ENCODE measurements at places on chromosomes 16 and 17. TPM values are rescaled to one million over a fixed set of nuclear protein-coding genes. Genes with fewer than 3 reads are reported as not detected.

The SLC2A4 gene
- total RNA-seq: 7.7 TPM

The SSTR5 gene
- not detected for total RNA-seq

The ZNF200 gene
- total RNA-seq: 13.5 TPM

The POLR2A gene
- 40.7 TPM for total RNA-seq

The TEKT1 gene
- total RNA-seq: 0.72 TPM

The TUBD1 gene
- 9.9 TPM for total RNA-seq

The HID1 gene
- 8.9 TPM for total RNA-seq

The MYO15A gene
- total RNA-seq: 4.3 TPM

The CENPN gene
- 14.9 TPM for total RNA-seq

The TBC1D3H gene
- total RNA-seq: 1.4 TPM

The AXIN1 gene
- 17.3 TPM for total RNA-seq

The STAT5A gene
- 66.7 TPM for total RNA-seq

The C17orf113 gene
- 1.2 TPM for total RNA-seq

The MTMR4 gene
- total RNA-seq: 42.6 TPM

The TEKT5 gene
- not detected for total RNA-seq

The CDH5 gene
- total RNA-seq: 12.5 TPM

The C16orf86 gene
- 1.7 TPM for total RNA-seq

The C17orf78 gene
- not detected for total RNA-seq

The CRISPLD2 gene
- total RNA-seq: 1,006 TPM

The PEX12 gene
- 5.5 TPM for total RNA-seq

The TRIM72 gene
- total RNA-seq: 0.72 TPM

The PDILT gene
- total RNA-seq: not detected

The RAMP2 gene
- 0.96 TPM for total RNA-seq

The CNTNAP4 gene
- total RNA-seq: 7.0 TPM

The TMIGD1 gene
- total RNA-seq: not detected

The HIGD1B gene
- total RNA-seq: not detected

The GP2 gene
- total RNA-seq: not detected

The CCL8 gene
- 2.9 TPM for total RNA-seq

The RPH3AL gene
- 46.5 TPM for total RNA-seq

The RAB11FIP4 gene
- total RNA-seq: 13.2 TPM

The HOXB1 gene
- 0.96 TPM for total RNA-seq

The FAM83G gene
- total RNA-seq: 4.8 TPM

The KRTAP1-1 gene
- not detected for total RNA-seq

The MEIOB gene
- not detected for total RNA-seq

The BRCA1 gene
- 9.1 TPM for total RNA-seq

The DPEP3 gene
- not detected for total RNA-seq

The ATMIN gene
- 55.9 TPM for total RNA-seq

The MYLK3 gene
- total RNA-seq: 1.4 TPM

The CCL22 gene
- 1.4 TPM for total RNA-seq

The TMEM238L gene
- not detected for total RNA-seq

The ENPP7 gene
- 0.48 TPM for total RNA-seq

The KCNJ2 gene
- total RNA-seq: 10.1 TPM

The MT1F gene
- total RNA-seq: 6.5 TPM

The TBC1D3G gene
- total RNA-seq: 1.4 TPM

The ABCC11 gene
- total RNA-seq: 0.96 TPM

The CA4 gene
- not detected for total RNA-seq

The TVP23C gene
- total RNA-seq: 15.2 TPM

The B4GALNT2 gene
- 1.2 TPM for total RNA-seq

The ADAD2 gene
- not detected for total RNA-seq

The FOXC2 gene
- total RNA-seq: 1.2 TPM

All from umbilical cord (tissue), 2 donors.